ENCODE measurements at places on chromosomes 13 and 19.

DNA sequence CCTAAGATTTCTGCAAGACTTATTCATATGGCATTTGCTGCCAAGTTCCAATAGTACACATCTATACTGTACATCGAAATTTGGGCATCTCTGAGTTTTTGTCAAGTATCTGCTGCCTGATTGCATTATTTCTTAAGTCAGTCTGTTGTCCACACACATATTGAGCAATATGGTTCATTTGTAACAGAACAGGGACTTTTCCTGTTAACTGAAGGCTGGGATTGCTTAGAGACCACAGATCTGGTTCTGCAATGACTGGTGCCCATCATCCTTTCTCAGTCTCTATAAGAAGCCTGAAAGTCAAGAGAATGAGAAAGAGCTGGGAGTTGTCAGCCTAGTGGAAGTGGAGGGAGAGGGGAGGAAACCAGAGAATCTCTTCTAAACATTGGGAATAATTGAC lies 22.5 kb upstream of the MYCBP2 start:
- no peak for DNase-seq

GRCh38 chr19:19034204-19034624 lies 811 bp downstream of the ARMC6 start:
- peak; percentile 10 for DNase-seq

- DNase-seq = no peak
Observed at GRCh38 chr13:50531917-50532899, 311.3 kb downstream of the DLEU7 start.

DNA sequence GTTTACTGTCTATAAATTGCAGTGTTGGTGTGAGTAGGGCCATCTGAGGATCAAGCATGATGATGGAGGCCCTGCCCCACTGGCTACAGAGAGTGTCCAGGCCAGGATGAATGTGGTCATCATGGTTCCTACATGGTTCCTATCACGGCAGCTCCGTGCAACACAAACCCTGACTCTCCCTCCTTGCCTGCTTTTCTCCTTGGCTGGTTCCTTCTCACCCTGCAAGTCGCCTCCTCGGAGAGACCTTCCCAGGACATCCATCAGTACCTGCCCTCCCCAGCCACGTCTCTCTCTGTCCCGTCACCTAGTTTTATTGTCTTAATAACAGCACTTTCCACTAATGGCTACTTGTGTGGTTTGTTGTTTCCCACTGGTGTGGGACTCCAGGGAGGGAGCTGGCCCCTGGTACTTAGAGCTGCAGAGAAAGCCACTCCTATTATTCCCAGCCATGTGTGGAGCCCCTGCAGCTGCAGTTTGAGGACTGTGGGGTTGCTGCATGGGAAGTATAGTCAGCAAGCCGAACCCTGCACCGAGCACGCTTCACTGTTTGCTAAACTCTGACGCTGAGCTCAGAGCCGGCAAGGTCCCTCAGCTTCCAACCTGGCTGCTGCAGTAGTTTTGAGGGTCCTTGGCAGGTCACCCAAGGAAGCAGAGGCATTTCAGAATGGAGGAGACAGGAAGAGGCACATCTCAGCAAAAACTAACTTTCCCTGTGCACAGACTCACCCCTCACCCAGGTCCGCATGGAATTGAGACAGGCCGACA lies 146.4 kb upstream of the VSTM2B start:
- no peak for DNase-seq

GRCh38 chr13:61696676-61697075 lies 281.0 kb upstream of the PCDH20 start:
- no peak for DNase-seq

GRCh38 chr19:49953416-49953815 lies 7.6 kb downstream of the SIGLEC11 start:
- no peak for DNase-seq

GRCh38 chr19:1609103-1609396 lies 3.8 kb upstream of the UQCR11 start:
- no peak for DNase-seq

- DNase-seq = no peak
Observed at GRCh38 chr13:98261165-98261702, 84.2 kb upstream of the RNF113B start.

DNA sequence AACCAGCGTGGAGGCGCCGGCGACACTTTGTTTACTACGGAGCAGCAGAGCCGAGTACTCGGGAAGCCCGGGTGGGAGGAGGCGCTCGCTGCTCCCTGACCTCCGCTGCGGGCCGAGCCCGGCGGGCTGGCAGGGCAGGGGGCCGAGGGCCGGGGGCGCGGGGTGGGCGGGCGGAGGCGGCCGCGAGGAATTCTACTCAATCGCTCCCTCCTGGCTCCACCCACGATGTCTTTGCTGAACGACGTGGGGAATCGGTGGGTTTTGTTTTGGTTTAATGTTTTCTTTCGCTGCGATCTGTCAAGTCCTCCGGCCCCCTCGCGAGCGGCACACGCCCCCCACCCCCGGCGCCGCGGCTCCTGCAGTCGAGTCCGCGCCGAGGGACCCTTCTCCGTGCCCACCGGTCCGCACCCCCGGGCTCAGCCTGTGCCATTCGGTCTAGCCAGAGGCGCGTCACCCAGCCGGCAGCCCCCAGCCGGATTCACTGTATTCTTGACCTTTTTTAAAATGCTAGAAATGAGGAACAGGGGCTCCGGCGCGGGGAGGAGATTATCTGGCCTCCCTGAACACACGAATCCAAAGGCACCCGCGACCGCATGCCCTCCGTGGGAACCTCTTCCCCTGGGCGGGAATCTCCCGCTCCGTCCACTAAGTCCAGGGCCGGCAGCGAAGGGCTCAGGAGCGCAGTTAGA lies 636 bp upstream of the FOXO1 start:
- no peak for DNase-seq

DNA sequence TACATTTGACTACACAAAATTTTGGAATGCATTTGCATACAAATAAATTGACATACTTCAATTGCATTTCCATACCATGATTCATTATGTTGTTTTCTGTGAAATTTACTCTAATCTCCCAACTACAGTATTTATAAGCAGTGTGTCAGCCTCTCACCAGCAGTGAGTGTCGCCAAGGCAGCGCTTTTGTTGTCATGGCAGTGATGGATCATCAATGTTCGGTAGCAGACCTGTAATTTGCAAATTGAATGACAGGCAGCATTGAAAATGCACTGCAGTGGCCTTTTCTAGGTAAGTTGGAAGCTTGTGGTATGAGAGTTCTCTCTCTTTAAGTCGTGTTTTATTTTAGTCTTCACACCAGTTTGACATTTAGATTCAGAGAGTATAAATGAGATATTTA lies 534.1 kb downstream of the PCDH17 start:
- DNase-seq = peak; percentile 85

- DNase-seq = no peak
Observed at GRCh38 chr13:104832231-104832630, 1703.2 kb downstream of the EFNB2 start.

GRCh38 chr19:53977991-53978731 lies 13.3 kb upstream of the CACNG6 start:
- no peak for DNase-seq

GRCh38 chr13:79314652-79315051 lies 91.4 kb downstream of the RBM26 start:
- DNase-seq = no peak

GRCh38 chr13:51286135-51287002 lies 53.1 kb upstream of the SERPINE3 start:
- DNase-seq = peak; percentile 37

DNA sequence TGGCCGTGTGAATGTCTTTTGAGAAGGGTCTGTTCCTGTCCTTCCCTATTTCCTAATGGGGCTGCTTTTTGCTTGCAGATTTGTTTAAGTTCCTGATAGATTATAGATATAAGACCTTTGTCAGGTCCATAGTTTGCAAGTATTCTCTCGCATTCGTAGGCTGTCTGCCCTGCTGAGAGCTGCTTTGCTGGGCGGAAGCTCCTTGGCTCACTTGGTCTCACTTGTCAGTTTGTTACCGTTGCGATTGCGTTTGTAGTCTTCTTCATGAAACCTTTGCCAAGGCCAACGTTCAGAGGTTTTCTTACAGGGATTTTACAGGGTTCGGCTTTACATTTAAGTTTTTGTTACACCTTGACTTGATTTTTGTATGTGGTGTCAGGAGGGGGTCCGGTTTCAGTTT lies 44.0 kb upstream of the TFDP1 start:
- DNase-seq = no peak

DNA sequence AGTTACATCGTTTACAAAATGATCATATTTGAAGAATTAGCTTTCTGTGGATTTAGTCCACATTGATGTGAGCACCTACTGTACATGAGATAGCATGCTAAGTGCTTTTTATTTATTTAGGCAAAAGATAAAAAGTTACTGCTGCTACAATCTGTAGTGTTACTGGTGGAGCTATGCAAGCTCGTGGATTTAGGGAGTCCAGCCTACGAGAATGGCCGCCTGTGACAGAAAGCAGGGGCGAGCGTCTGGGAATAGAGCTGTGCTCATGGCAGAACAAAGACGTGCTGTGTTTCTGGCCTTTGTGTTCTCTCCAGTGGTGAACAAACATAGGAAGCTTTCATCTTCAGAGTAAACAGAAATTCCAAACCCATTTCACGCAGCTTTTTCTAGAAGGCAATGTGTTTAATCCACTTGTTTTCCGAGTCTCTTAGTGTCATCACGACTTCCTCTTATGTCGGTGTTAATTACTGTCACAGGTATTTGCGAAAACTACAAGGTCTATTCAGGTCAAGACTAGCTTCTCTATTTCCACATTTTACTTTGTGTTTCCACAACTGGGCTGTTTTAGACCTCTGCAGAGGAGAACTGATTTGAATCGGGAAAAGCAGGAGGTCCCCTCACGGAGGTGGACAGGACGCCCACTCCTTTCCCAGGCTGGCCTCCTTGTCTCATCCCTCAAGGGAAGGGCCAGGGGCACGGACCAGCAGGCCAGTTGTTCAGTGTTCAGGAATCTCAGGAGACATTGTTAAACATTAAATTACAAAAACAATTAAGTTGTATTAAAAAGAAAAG lies 67.3 kb downstream of the ATP11A start:
- peak; percentile 57 for DNase-seq

DNA sequence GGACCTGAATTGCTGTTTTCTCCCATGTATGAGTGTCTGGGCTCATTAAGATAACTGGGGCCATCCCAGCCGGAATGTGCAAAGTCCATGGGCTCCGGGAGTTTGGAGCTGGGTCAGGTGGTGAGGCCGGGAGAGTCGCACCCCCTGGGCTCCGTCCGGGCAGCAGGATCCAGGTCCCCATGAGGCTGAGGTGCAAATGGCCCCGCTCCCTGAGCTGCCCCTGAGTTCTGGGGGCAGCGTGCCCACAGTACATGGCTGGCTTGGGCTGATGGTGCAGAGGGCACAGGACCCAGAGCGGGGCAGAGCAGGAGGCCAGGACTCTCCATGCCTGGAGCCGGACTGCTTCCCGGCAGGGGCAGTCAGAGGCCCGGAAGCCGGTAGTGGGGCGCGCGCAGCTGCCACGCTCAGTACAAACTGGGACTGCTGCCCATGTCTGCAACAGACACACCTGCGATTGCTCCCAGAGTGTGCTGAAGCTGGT lies 136.0 kb downstream of the KDM4B start:
- DNase-seq = no peak

- DNase-seq = no peak
Observed at GRCh38 chr19:4988770-4989251, 19.9 kb downstream of the KDM4B start.

GRCh38 chr19:456547-457110 lies 4.2 kb downstream of the SHC2 start:
- no peak for DNase-seq

DNA sequence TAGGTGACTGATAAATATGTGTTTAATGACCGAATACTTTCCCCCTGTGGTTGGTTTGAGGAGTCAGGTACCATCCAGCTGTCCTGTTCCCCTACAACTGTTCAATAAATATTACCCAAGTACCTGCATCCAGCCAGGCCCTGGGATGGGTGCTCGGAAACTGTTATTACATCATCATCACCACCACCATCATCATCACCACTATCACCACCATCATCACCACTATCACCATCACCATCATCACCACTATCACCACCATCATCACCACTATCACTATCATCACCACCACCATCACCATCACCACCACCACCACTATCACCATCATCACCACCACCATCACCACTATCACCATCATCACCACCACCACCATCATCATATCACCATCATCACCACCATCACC lies 4.1 kb downstream of the NTN5 start:
- DNase-seq = no peak

GRCh38 chr19:16778796-16779411 lies 50.3 kb upstream of the SIN3B start:
- no peak for DNase-seq

GRCh38 chr13:31945202-31945961 lies 86.2 kb upstream of the FRY start:
- DNase-seq = peak; percentile 6

DNA sequence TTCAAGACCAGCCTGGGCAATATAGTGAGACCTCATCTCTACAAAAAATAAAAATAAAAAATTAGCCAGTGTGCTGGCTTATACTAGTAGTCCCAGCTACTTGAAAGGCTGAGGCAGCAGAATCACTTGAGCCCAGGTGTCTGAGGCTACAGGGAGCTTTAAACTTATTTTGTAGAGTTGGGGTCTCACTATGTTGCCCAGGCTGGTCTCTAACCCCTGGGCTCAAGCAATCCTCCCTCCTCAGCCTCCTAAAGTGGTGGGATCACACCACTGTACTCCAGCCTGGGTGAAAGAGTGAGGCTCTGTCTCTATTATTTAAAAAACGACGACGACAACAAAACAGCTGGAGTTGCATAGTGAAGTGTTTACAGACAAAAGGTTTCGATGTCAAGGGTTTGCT lies 8.0 kb downstream of the RAB3D start:
- no peak for DNase-seq

- DNase-seq = no peak
Observed at GRCh38 chr19:48090281-48090802, 20.3 kb downstream of the PLA2G4C start.
